ENCODE measurements at places on chromosomes 7 and 10.

DNA sequence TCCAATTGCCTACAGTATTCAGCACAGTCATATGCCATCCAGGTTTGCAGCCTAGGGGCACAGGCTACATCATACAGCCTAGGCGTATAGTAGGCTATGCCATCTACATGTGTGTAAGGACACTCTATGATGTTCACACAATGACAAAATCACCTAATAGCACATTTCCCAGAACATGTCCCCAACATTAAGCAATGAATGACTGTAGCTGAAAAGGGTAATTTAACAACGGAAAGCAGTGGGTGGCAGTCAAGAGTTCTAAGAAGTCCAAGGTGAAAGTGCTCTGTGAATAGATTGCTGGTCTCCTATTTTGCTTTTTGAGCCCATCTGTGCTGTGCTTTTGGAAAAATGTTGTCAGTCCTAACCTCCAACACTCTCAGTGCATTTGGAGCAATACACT lies 162.6 kb downstream of the KLF6 start:
- no peak for DNase-seq

GRCh38 chr10:97267671-97268070 lies 24.8 kb downstream of the ARHGAP19 start:
- DNase-seq, result no peak

DNA sequence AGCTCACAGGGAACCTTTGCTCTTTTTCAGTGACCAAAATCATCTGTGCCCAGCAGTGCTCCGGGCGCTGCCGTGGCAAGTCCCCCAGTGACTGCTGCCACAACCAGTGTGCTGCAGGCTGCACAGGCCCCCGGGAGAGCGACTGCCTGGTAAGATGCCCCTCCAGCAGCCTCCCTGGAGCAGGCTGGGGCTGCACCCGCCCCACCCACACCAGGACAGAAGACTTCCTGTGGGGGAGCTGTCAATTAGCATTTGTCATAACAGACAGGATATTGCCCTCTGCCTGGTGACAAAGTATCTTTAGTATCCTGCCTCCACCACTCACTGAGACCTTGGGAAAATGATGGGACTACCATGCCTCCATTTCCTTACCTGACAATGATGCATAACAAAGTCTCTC lies 133.7 kb downstream of the EGFR start:
- no peak for DNase-seq

DNA sequence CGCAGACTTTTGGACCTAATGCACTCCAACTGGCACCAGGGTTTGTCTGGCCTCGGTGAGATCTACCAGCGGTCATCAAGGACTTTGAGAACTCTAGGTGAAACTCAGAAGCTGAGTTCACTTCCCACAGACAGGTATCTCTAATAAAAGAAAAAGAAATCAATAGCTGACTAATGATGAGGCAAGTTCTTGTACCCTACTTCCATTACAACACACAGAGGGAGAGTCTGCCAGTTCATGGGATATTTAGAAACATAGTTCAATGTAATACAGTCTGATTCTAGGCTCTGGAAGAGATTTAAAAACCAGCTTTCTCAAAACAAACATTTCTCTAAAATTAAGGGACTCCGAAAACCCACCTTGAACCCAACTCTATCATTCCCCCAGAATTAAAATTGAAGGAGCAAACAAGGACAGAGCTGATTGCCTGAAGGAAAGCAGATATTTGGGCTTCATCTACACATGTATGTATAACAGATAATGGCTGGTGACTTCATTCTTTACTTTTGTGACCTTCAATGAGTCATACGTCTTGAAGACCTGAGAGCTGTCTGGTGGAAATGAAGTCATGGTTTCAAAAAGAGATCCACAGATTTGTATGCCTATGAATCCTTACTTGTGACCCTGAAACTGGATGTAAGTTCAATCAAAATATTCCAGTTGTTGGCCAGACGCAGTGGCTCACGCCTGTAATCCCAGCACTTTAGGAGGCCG lies 2.7 kb upstream of the PNLIPRP1 start:
- peak; percentile 13 for DNase-seq

GRCh38 chr7:55818686-55819085 lies 43.9 kb downstream of the SEPTIN14 start:
- DNase-seq, result no peak

DNA sequence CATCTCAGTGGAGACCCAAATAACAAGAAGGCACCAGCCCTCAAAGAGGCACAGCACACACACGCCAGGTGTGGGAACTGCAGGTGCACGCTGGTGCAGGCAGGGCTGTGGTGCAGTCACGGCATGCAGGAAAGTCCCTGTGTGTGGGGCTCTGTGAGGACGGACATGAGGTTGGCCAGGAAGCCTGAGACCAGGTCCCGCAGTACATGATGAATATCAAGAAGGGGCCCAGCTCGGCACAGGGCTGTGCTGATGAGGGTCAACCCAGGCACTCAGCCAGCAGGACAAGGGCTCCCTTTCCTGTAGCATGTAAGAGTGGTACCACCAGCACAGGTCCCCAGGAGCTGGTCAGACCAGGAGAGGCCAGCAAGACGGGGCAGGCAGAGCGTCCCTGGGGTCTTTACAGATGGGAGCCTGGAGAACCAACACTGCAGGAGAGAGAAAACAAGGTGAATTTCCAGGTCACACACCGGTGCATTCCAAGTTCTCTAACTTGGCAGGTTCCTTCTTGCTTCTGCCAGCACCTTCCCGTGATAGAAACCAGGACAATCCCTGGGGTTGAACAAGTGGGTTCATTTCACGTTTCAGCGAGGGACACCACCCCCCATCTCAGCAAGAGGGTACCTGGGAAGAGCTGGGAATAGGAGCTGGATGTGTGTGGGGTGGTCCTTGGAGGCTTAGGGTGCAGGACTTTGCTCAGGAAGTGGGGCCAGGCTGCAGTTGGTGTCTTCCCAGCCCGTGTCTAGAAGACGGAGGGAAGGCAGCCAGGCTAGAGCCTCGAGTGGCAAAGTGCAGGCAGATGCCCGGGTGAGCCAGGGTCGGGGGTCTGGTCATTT lies 244.8 kb upstream of the TCERG1L start:
- DNase-seq, result no peak

Measured in Daoy (cell line).